Stimulated activated CD4-positive, alpha-beta T cell treated with anti-CD3 and anti-CD28 coated beads, Interleukin-15, amount 100 ng/mL, for 24 hours (primary cell): ENCODE measurements at places on chromosomes 4 and X.

DNA sequence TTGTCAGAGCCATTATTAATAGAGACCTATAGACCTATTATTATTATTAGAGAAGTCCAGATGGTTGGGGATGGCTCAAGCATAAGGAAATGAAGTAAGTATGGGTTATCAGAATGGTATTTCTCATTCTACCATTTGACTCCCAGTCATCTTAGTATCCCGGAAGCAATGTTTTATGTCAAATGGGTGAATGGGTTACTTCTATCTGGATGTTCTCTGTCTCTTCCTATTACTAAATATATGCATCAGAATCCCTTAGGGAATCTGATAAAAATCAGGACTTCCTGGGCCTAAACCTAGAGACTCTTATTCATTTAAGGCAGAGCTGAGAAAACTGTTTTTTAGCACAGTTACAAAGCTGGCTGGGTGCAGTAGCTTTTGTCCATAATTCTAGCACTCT, 149.9 kb downstream of the SLC10A7 start:
- no peak for DNase-seq

DNA sequence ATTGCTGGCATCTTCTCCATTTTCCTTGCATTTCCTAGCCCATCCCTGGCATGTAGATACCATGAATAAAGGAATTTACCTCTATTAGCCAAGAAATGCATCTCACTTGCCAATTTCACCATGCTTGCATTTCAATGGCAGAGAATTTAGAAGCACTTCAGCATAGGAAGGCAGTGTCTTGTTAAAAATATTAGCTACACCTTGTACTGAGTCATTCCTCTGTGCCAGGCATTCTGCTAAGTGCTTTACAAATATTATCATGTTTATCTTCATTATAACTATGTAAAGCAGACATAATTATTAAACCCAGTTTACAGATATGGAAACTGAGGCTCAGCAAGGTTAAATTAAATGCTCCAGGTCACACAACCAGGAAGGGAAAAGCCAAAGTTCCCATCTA, 138.2 kb downstream of the NPNT start:
- DNase-seq, result no peak

DNA sequence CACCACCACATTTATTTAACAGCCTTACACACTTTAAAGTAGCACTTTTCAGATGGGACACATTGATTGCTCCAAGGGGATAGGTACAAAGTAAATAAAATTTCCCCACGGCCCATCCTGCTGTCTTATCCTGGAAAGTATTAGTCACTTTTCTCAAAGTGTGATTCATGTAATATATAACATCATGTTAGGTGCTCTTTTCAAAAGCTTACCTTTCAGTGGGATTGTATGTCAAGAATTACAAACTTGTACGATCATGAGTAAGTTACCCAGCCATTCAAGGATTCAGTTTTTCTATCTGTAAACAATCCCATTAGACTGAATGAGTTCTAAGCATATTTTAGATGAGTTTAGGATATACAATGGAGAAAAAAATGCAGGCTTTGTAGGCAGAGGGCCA, 876.6 kb upstream of the GRID2 start:
- DNase-seq, result no peak

DNA sequence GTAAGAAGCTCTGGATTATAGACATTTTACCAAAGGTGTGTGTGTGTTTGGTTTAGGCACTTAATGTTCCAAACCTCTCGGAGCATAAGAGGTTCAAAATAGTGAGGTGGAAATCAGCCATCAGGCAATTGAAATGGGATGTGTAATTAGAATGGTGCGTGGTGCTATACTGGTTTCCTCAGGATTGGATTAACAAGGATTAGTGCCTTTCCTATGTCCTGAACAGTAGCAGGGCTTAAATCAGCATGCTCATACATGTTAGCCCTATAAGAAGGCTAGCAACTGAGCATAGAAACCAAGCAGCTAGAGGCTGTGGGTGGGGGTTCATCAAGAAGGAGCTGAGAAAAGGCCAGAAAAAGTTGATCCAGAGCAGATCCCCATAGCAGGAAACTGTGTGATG, 256.8 kb upstream of the CXXC4 start:
- no peak for DNase-seq

DNA sequence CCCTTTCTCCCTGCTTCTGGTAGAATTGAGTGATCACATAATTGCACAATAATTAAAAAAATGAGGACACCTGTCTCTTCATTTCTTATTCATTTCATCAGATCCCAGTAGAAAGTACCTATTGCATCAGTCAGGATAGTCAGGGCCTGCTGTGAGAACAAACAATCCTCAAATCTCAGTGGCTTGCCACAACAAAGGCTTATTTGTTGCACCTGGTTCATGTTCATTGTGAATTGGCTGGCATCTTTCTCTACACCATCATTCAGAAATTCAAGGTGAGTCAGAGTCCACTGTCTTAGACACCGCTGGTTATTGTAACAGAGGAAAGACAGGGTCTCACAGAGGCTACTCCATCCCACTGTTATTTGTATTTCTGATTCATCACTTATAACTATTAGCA, 409.8 kb downstream of the STIM2 start:
- no peak for DNase-seq

GRCh38 chr4:144685911-144686310, 40.0 kb downstream of the HHIP start:
- DNase-seq, result no peak

GRCh38 chr4:169260217-169260866, 10.4 kb downstream of the SH3RF1 start:
- no peak for DNase-seq

DNA sequence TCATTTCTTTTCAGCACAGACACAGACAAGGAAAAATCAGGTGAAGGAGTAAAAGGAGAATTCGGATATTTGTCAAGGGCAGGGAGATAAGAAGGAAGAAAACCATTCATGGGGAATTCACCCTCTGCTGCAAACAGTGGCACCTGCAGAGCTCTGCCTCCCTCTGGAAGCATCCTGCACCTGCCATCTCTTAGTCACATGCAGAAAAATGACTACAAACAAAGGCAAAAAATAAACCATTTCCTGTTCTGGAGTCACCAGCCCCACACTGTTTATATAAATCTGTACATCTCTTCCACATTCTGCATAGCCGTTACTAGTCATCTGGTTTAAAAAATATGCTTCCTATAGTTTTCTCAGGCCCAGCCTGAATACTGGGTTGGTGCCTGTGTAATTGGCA, 205.3 kb downstream of the ARAP2 start:
- no peak for DNase-seq

GRCh38 chr4:76001700-76002099, 5.6 kb downstream of the CXCL9 start:
- DNase-seq, result no peak

GRCh38 chr4:84276752-84277151, 222.3 kb downstream of the NKX6-1 start:
- no peak for DNase-seq

GRCh38 chr4:139921429-139922184, 232.4 kb downstream of the MAML3 start:
- DNase-seq, result no peak

DNA sequence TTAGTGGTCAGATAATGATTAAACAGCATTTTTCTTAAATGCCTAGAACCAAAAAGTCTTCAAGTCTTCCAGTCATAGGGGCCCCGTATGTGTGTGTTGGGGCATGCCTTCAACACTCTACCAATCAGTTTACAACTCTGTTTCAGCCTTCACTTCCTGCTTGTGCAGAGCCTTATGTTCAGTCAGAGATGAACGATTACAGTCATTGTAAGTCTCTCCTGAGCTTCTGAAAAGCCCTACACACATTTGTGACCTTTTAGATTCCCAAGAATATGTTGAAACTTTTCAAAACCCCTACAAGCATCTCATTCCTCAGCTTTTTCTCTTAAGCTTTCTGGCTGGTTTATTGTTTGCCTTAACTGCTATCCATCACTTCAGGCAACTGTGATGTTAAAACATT, 591.2 kb downstream of the ZNF674 start:
- no peak for DNase-seq
